ENCODE measurements at places on chromosomes 7 and 10. TPM values are rescaled to one million over a fixed set of nuclear protein-coding genes. Genes with fewer than 3 reads are reported as not detected.

ZMIZ1 gene
- total RNA-seq = 7.7 TPM

ZRANB1 gene
- 24.1 TPM for total RNA-seq

PLCE1 gene
- total RNA-seq = 0.04 TPM

HOXA1 gene
- 1.0 TPM for total RNA-seq

ITPRID1 gene
- total RNA-seq = not detected

Measured in pulmonary artery endothelial cell (primary cell).